Islet precursor cell (in vitro differentiated cells): ENCODE measurements at places on chromosomes 3 and 15.

GRCh38 chr3:63967675-63968611 lies 55.4 kb downstream of the PSMD6 start:
- DNase-seq, result peak; percentile 71

DNA sequence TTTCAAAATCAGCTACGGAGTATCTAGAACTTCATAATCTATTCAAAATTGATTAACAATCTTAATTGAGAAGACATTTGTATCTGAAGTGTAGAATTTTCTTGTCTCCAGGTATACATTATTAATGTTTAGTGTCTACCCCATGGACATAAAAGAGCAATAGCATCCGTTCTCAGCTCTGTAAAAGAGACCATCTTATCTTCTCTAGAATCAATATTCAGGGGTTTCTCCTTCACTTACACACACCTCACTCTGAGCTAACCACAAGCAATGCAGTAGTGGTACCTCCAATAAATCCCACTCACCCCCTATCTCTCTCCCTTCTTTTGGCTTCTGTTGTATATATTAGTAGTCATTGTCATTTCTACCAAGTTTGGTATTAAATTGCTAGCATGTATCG lies 16.2 kb downstream of the MBNL1 start:
- DNase-seq, result no peak

- no peak for DNase-seq
Measured at GRCh38 chr3:121794264-121794983, 40.4 kb downstream of the IQCB1 start.

- DNase-seq, result peak; percentile 95
Measured at GRCh38 chr3:128416578-128417211, 50.0 kb downstream of the DNAJB8 start.

DNA sequence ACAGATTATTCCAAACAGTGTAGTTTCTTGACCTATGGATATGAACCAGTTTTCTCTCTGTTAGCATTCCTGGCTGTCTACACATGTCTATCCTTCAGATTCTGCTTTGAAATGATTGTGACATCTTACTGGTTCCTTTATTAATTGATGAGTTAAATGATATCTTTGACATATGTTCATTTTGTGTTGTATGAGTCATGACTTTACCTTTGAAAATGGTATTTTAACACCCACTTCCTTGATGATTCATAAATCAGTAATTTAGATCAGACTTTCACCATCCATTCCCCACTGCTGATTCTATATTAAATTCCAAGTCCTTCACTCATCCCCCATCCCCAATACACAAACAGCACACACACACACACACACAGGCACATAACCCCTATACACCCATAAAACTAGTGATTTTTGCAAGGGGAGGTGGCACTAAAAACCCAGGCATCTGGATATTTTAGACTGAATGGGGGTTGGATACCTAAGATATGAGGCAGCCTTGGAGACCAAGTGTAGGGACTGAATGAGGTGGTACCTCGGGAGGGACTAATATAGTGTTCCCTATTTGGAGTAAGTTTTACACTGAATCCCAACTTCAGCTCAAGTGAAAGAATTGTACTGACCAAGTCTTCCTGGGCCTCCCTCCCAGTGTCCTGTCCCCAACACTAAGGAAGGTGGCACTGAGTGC lies 9.7 kb downstream of the CCK start:
- DNase-seq, result no peak
